ENCODE measurements at places on chromosomes 3 and 15.
A peak's percentile ranks its signal among the peaks of the same experiment; 100 is the strongest.

DNA sequence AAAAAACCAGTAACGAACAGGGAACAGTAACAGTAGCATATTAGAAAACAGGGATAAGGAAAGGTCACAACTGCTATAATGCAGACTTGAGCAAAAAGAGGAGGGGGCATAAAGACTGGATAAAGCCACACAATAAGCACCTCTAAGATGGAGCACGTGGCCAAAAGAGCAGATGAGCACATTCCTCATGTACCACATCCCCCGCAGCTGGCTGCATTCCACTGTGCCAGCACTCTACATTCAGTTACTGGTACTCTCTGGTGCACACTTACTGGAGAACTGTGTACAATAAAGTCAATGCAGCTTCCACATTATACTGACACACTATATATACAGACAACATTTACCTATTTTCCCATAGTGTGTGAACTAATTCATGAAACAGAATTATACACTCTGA lies 64.7 kb downstream of the UBE3A start:
- DNase-seq: no peak

- DNase-seq: no peak
Measured at GRCh38 chr3:73542136-73542535, 82.6 kb downstream of the PDZRN3 start.

GRCh38 chr15:101027920-101028319 lies 108.8 kb downstream of the LRRK1 start:
- no peak for DNase-seq

DNA sequence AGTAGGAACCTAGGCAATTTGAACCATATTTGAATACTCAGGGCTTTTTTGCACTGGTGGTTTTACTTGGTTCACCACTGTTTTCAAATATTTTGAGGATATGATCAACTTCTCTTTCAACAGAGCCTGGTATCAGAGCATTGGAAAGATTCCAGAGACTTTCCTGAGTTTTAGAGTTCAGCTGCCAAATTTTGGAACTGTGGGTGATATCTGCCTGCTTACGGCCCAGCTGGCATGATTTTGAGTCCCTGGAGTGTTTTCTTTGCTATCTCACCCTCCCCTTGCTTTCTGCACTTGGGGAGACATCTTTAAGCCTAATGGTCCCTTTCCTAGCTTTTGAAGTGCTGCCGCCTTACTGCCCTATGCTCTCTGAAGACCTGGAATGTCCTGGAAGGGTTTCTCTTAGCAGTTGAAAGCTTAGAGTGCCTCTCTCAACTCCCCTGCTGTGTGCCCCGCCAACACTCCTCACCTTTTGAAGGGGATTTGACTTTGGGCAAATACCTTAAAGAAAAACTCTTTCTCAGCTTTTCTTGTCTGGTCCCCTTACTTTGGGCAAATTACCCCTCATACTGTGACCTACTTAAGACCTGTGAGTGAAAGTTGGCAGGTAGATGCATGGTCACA lies 539.1 kb downstream of the MFSD1 start:
- DNase-seq: no peak

GRCh38 chr3:163632722-163633121 lies 1445.6 kb downstream of the SI start:
- DNase-seq: no peak

GRCh38 chr15:100170291-100171210 lies 171.2 kb downstream of the ADAMTS17 start:
- no peak for DNase-seq

DNA sequence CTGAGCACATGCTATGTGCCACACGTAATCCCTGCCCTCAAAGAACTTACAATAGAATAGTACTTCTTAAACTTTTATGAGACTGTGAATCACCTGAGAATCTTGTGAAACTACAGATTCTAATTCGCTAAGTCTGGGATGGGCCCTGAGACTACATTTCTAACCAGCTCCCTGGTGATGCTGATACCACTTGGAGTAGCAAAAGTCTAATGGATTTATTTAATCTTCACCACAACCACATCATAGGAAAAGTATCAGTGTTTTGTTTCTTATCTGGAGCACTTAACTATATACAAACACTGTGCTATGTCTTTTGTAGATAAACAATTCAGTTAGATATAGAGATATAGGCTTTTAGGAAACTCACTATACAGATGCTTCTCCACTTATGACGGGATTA lies 23.8 kb upstream of the TCF12 start:
- no peak for DNase-seq

- DNase-seq: no peak
Measured at GRCh38 chr3:186095561-186096081, 13.3 kb downstream of the ETV5 start.

GRCh38 chr3:24136624-24137310 lies 191.7 kb downstream of the NR1D2 start:
- DNase-seq: no peak

DNA sequence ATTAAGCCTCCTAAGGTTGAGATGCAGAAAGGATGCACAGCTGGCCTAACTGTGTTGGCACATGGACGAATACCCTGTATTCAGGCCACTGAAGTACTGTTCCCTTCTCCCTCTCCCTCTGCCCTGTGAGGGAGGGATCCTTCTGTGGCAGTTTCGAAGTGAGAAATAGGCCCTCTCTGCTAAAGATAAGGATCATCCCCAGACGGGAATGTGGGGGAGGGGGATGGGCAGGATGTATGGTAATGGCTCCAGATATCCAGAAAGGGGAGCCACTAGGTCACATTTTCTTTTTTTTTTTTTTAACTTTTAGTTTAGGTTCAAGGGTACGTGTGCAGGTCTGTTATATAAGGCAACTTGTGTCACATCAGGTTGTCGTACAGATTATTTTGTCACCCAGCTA lies 463.1 kb downstream of the TBL1XR1 start:
- DNase-seq: no peak

- DNase-seq: no peak
Measured at GRCh38 chr3:195698325-195698646, 22.5 kb upstream of the MUC20 start.

DNA sequence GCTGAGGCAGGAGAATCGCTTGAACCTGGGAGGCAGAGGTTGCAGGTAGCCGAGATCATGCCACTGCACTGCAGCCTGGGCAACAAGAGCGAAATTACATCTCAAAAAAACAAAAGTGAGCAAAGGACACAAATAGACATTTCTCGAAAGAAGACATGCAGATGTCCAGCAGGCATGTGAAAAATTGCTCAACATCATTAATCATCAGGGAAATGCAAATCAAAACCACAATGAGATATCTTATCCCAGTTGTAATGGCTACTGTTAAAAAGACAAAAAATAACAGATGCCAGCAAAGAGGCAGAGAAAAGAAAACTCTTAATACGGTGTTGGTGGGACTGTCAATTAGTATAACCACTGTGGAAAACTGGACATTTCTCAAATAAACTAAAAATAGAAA lies 20.9 kb downstream of the ASB7 start:
- DNase-seq: peak; percentile 15

DNA sequence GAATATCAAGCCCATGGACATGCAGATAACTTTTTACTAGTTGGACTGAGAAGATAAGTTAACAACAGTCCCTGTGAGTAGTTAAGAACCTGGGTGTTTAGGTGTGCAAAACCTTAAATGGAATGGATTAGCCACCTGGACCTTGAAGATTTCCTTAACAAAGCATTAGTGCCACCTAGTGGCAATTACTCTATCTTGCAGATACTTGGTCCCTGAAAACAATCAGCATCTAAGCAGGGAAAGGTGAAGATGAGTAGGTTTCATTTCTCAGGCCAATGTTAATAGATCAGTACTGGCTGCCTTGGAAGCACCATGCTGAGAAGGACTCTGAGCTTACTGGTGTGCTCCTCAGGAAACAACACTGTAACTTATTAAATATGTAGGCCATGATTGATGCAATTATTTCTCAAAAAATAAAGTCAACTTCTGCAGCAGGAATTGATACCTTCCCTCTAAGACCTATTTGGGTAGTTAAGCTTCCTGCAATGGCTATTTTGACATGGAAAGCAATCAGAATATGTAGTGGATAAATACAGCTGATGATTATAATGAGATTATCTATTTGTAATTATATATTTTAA lies 329.4 kb downstream of the TBC1D5 start:
- DNase-seq: peak; percentile 84

DNA sequence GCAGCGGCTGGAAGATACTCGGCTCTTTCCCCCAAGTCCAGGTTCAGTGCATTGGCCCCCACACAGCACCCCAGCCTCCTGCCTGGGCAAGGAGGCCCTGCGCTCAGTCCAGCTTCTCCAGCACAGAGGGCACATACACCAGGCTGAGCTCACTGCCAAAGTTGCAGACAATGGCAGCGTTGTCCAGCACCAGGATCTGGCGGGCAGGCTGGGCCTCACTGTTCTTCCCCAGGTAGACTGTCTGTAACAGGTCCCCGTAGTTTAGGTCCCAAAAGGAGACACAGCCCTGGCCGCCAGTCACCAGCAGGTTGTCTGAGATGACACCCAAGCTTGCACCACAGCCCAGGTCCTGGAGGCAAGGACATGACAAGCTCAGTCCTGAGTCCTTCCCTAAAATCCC lies 32.9 kb downstream of the PTPN23 start:
- DNase-seq: no peak

- DNase-seq: no peak
Measured at GRCh38 chr3:157086775-157087174, 73.2 kb downstream of the CCNL1 start.

DNA sequence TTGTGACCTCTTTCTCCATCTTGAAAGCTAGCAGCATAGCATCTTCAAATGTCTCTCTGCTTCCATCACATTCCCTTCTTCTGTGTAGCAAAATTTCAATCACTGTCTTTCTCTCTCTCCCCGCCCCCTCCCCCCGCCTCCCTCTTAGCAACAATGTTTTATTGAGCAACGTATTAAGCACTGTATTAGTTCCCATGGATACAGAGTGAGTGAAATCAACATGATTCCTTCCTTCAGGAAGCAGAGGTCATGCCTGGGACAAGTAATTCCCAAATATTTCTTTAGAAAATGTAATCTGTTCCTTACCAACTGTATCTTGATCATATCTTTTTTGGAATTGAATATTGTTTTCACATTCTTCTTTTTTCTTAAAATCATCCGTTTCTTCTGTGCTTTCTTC lies 373.7 kb upstream of the NECTIN3 start:
- DNase-seq: no peak

DNA sequence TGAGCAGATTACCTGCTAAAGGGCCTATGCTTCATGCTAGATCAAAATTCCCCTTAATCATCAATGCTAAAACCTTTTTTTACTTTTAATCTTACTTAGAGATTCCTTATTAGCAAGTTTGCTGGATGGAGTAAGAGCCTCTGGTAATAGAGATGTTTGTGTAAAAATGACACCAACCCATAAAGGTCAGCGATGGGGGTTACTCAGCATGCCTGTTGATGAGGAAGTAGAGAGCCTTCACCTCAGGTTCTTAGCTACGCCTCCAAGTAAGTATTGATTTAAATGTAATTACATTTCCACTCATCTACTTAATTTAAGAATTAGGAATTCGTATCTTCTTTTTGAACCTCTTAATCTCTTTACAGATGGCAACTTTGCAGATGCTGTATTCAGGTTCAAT lies 38.8 kb downstream of the DNAJC13 start:
- no peak for DNase-seq

- no peak for DNase-seq
Measured at GRCh38 chr3:882533-882932, 210.3 kb upstream of the CNTN6 start.

DNA sequence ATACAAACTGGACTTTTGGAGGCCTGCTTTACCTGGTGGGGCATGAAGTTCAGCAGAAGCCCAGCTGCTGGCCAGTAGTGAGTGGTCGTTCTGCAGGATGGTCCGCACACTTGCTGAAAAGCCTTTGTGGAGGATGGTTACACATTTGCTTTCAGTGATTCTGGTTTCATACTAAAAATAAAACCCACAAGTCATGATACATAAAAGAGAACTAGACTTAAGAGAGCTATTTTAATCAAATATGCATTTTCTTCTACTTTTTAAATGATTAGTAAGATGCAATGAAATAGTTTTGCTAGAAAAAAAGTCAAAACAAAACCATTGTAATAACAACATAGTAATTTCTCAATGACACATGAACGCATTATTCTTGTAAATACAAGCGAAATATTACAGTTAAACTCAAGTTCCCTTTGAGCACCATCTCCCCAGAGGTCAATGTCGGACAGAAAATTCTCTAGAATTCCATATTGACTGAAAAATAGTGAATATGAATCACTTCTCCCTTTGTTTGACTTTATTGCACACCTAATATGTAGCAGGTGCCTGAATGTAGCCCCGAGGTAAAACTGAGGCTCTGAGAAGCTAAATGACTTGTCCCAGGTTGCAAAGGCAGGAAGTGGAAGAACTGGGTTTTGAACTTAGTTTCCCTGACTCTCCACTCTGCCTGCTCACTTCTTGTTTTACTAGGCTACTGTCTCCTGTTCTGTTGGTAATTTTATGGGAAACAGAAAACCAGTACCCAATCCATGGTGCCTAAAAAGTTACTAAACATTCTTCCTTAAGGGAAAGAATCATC lies 8.3 kb downstream of the IL5RA start:
- no peak for DNase-seq

- DNase-seq: no peak
Measured at GRCh38 chr3:36416599-36416998, 36.3 kb downstream of the STAC start.

DNA sequence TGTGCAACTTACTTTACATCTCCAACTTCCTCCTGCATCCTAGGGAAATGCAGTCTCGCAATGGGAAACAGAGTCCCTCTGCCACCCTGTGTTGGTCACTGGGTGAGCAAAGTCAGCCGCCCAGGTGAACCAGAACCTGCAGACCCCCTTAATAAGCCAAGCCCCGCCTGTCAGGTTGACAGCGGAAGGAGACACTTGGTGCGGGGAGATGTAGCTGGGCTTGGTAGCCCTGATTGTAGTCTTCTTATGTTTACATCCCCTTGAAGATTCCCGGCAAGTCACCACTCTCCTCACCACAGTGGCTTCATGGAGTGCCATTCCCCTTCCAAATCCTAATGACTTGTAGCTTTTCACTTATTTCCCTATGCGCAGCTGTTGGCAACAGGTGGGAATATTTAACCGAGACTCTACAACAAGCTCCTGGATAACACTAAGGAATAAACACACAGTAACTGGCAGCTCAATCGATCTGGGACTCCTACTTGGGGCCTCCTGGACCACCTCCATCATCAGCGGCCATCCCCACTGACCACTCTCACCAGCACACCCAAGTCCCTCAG lies 17.7 kb upstream of the CLSTN2 start:
- no peak for DNase-seq

- DNase-seq: no peak
Measured at GRCh38 chr15:88126695-88127431, 129.7 kb downstream of the NTRK3 start.

GRCh38 chr3:112115161-112115739 lies 17.8 kb downstream of the GCSAM start:
- DNase-seq: no peak
